ENCODE measurements at places on chromosomes 5 and 9.

DNA sequence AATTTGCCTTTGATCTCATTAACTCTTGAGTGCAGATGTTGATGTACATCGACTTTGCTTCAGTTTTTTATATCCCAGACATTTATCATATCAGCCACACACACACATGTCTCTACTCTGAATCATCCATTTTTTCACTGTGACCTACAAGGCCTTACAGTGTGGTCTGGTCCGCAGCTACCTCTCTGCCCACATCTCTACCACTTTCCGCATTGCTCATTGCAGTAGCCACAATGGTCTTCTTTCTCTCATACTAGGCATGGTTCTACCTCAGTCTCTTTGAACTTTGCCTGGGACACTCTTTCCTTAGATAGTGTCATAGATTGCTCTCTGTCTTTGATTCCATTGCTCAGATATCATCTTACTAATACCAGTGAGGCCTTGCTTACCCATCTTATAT lies 87.9 kb upstream of the FSD1L start:
- DNase-seq, result peak; percentile 95

DNA sequence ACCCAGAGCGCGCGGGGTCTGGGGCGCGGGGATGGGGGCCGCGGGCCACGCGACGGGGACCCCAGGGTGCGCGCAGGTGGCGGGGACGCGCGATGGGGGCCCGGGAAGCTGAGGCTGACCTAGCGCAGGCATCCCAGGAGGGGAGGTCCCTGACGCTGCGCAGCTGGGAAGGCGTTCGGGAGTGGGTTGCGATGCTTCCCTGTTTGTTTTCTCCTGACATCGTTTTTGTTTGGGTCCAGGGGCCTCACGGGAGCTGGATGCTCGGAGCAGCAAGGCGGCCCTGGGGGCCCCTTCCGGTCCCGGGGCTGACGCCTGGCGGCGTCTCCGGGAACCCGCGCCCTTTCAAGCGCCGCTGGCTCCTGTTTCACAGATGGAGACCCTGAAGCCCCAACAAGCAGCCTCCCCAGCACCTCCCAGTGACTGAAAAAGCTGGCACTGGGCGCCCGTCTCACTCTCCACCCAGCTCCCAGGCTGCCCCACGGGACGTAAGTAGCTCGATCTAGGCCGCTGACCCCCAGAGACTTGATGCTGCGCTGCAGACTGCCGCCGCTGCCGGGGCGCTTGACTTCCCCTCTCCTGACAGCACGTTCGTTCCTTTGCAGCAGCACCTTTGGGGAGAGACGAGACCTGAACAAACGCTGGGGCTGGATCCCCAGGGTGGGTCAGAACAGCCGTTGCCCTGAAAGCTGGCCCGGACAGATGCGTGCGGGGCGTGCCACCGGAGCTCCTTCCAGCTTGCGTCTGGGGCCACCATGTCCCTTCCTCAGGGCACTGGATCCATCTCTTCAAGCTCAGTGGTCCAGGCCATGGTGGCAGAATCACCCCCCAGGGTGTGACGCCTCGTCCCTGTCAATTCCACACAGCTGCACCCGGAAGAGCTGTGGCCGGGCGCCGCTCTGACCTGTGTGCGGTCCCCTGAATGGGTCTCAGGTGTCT lies 593 bp downstream of the BRD3OS start:
- peak; percentile 26 for DNase-seq

GRCh38 chr9:80720579-80720978 lies 968.8 kb downstream of the TLE1 start:
- no peak for DNase-seq

- no peak for DNase-seq
Observed at GRCh38 chr9:35990155-35990554, 32.2 kb upstream of the OR2S2 start.

- DNase-seq, result no peak
Observed at GRCh38 chr9:129149442-129149841, 28.6 kb downstream of the IER5L start.

DNA sequence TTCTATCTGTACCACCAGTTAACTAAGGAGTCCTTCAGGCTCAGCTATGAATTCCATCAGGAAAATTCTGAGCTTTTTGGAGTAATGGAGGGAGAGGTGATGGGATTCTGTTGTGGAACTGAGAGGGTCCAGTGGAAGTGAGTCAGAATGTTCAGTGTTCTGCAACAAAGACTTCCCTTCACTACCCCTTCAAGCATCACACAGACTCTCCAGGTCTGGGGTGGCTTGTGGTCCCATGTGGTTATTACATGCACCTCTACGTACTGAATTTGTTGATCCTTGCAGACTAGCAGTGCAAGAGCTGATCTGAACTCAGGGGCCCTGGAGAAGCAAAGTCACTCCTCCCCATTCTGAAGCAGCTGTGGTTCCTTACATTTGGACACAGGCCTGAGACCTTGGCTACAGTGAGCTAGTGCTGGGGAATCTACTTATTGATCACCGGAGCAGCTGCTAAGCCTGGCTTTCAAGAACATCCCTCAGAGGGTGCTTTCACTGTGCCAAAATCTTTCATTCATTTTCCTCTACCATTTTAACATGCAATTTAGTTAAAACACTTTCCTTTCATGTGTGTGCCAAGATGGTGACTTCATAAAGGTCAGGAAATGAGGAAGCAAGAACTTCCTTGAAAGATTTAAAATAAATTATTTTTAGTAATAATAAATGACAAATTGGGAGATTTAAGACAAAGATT lies 75.0 kb upstream of the TNC start:
- peak; percentile 46 for DNase-seq

GRCh38 chr9:2023532-2023931 lies 8.4 kb downstream of the SMARCA2 start:
- no peak for DNase-seq

- DNase-seq, result no peak
Observed at GRCh38 chr9:26773056-26773455, 119.5 kb downstream of the CAAP1 start.

DNA sequence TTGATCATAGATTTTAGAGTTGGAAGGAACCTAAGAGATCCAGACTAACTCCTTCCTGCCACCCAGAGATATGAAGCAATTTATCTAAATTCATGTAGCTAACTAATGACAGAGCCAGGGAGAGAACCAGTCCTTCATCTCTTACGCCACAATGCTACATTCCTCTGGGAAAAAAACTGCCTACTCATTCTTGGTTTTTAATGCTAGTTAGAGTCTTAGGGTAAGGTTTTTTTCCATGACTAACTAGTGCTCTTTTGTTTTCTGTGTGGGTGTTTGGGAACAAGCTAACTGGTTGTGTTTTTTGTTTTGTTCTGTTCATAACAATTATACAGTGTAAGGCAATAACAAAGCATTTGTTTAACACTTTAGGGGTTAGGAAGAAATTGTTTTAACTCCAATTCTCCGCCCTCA lies 52.4 kb downstream of the SLC44A1 start:
- peak; percentile 96 for DNase-seq

GRCh38 chr5:117652958-117653280 lies 1078.3 kb upstream of the SEMA6A start:
- no peak for DNase-seq

DNA sequence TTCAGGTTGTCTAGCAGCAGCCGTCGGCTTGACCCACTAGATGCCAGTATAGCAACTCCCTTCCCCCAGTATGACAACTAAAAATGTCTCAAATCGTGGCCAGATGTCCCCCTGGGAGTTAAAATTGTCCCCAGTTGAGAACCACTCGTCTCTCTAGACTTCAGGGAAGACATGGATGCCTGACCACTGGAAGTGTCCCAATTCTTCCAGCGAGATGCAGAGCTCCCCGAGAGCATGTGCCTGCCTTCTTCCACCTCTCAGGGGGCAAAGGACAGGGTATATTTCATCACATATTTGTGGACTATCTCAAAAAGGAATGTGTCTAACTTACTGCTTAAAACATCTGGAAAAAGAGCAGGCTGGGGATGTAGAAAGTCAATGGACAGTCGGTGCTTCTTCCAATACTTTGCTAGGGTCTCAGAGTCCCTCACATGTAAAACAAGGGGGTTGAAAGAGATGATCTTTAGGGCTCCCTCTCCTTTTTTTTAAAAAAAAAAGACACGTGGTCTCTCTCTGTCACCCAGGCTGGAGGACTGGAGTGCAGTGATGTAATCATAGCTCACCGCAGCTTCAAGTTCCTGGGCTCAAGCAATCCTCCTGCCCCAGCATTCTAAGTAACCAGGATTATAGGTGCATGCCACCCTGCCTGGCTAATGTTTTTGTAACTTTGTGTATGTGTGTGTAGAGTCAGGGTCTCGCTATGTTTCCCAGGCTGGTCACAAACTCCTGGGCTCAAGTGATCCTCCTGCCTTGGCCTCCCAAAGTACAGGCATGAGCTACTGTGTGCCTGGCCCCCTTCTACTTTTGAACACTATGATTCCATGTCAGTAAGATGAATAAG lies 190.6 kb downstream of the DAB2IP start:
- peak; percentile 48 for DNase-seq

DNA sequence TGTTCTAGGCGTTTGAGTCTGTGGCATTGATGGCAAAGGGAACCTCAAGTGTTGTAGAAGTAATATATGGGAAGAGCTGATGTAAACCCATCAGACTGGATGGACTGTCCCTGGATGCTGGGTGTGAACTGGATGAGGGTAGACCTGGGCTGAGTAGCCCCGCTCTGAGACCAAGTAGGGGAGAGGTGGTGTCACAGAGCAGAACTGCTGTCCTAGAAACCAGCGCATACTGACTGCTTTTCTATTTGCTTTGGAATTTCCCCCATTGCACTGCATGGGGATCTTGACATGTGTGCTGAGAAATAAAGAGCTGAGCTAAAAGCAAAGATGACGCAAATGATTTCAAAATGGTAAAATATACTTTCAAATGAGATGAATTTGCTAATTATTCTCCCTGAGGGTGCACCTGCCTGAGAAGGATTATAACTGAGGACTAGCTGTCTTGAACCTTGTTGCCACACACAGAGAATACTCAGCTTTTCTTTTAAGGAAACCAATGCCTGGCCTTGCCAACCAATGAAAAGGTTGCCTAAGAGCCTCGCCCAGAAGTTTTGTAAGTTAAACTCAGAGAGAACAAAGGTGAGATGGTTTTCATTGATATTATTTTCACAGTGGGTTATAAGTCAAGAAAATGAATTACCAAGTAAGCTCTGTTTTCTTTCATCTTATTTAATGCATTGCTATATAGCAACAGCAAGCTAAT lies 44.8 kb downstream of the NIM1K start:
- no peak for DNase-seq

GRCh38 chr5:72307573-72307967 lies 12.5 kb downstream of the MRPS27 start:
- no peak for DNase-seq

DNA sequence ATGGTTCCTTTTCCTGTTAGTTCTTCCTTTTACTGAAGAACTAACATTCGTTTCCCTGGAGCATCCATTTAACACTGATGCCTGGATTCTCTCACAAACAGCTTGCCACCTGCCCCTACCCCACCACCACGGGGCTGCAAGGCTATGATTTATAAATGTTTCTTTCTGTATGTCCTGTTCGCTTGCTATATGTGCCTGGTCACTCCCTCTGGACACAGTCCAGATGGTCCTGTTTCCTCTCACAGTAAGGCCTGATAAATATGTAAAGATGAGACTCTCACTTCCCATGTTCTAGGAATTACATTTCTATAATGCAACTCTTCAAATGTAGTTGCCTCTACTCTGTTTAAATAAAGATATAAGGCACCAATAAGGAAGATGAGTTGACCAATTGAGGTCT lies 146.4 kb upstream of the SHB start:
- no peak for DNase-seq

DNA sequence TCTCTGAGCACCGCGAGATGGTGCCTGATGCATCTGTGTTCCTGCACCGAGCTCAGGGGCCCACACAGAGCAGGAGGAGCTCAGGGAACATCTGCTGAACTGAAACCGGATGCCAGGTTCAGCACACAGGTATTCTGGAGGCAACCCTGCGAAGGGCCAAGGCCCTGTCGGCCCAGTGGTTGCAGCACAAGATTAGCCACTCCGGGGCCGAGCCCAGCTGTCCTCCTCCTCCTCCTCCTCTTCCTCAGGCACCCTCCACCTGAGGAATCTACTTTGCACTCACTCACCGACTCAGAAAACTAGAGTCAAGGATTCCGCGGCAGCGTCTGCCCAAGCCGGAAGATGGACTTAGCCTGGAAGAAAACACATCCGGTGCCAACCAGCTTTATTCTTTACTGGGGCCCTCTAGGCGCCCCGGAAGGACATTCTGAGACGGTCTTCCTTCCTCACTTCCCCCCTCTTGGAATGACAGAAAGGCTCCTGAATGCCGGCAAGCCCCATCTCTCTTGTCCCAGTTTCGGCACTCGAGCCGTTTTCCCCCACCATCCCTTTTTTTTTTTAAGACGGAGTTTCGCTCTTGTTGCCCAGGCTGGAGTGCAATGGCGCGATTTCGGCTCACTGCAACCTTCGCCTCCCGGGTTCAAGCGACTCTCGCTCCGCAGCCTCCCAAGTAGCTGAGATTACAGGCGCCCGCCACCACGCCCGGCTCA lies at the start of gene ZBTB6:
Gene ZBTB6 (minus strand): TSS at position 360 of the 710 bp plus-strand sequence. CDS start 1,251 bp downstream, outside the sequence.
- peak; percentile 81 for DNase-seq

- no peak for DNase-seq
Observed at GRCh38 chr9:78967596-78968217, 604.1 kb upstream of the TLE4 start.

DNA sequence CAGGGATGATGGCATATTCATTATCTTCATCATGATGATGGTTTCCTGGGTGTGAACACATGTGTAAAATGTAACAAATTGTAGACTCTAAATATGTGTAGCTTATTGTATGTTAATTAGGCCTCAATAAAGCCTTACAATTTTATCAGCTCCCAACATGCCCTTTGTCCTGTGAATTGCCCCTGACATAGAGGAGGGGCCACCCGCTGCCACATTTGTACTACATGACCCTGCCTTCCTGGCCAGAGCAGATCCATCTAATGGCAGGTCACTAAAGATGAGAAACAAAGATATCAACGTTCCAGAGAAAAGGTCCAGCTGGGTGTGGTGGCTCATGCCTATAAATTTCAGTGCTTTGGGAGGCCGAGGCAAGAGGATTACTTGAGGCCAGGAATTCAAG lies 117.2 kb downstream of the CAAP1 start:
- DNase-seq, result no peak

DNA sequence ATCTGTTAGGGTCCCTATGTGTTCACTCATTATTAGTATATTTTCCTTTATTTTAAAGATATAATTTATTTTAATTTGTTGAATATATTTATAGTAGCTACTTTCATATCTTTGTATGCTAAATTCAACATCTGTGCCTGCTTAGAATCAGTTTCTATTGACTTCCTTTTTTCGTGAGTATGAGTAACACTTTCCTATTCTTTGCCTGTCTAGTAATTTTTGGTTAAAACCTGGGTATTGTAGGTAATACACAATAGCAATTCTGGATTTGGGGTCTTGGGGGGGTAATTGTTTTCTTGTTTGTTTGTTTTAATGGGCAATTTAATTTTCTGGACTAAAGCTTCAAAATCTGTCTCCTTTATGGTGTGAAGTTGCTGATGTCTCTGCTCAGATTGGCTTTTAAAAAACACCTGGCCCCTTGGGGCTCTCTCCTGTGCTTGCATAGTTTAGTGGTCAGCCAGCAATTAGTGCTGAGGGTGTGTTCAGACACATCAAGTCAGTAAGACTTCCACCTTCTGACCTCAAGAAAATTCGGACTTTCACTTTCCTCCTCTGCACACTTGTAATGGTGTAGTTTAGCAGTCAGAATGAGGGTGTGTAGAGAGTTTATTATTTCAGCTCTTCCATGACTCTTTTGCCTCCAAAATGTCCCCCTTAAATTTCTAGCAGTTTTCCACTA lies 124.4 kb upstream of the MAP1B start:
- no peak for DNase-seq

GRCh38 chr9:130998597-130999244 lies 10.3 kb upstream of the LAMC3 start:
- no peak for DNase-seq

All from astrocyte (in vitro differentiated cells and primary cell).